ENCODE measurements at places on chromosomes 16 and 17. TPM values are rescaled to one million over a fixed set of nuclear protein-coding genes. Genes with fewer than 3 reads are reported as not detected.

DNA sequence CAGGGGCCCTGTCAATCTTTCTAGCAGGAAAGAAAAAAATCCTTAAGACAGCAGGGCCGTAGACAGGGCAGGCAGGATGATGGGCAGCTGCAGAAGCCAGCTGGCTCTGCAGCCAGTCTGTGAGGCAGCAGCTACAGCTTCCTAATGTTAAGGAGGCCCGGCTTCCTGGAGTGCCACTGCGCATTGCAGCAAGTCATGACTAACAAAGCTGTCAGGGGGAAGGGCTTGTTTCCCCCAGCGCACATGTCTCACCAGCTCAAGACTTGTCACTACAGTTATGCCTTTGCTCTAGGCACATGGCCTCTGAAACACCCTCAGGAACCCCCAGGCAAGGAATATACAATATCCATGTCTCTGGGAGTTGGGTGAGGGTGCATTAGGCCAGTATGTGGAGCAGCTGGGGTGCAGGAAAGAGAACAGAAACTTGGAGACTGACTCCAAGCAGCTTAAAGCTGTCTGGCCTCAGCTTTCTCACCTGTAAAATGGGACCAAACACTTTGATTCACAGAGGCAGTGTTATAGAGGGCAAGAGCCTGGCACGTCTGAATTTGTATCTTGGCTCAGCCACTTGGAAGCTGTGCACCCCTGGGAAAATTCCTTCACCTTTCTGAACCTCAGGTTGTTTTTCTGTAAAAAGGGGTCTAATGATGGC lies 220.0 kb downstream of the HAPSTR1 start:
- no peaks in the 10 kb centered on the region for H3K27me3 ChIP-seq
- H3K4me3 ChIP-seq = no peak overlapping the region
- H3K4me1 ChIP-seq = no peaks in the 10 kb centered on the region

GRCh38 chr17:66986659-66987058 lies 22.2 kb downstream of the CACNG4 start:
- H3K27ac ChIP-seq = no peak overlapping the region
- H3K27me3 ChIP-seq = no peaks in the 10 kb centered on the region
- H3K4me3 ChIP-seq = no peak overlapping the region
- no peak for DNase-seq
- H3K4me1 ChIP-seq = no peaks in the 10 kb centered on the region

- no peaks in the 10 kb centered on the region for H3K36me3 ChIP-seq
- no peak overlapping the region for H3K27ac ChIP-seq
- no peaks in the 10 kb centered on the region for H3K27me3 ChIP-seq
- no peak overlapping the region for H3K4me3 ChIP-seq
These were observed 68.3 kb upstream of the BCAR1 start for GRCh38 chr16:75319513-75320411.

DNA sequence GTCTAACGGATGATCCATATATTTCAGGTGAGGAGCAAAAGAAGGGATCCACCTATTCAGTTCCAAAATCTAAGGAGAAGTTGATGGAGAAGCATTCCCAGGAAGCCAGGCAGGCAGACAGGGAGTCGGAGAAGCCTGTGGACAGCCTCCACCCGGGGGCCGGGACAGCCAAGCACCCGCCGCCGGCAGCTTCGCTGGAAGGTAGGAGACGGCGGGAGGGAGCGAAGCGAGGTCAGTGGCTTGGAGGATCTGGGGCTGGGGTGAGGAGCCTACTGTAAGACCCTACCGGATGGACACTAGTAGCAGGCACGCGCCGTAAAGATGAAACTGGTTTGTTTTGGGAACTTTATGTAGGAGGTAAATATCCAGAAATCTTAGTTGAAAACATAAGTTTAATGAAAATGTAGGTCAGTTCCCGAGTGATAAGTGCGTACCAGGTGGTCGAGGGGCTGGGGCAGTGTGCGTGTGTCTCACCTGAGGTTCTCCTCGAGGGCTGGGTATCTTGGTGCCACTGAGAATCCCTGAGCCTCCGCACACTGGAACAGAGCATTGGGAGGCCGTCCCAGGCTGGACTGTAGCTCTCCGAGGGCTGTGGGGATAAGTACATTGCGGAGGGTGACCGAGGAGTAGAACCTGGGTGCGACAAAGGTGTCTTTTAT lies 714 bp downstream of the SPATA33 start:
- no peaks in the 10 kb centered on the region for H3K27me3 ChIP-seq
- H3K27ac ChIP-seq = peak overlapping the region; percentile 54
- peaks cover 17% of the 10 kb centered on the region for H3K36me3 ChIP-seq
- H3K4me1 ChIP-seq = peaks cover 16% of the 10 kb centered on the region
- DNase-seq = peak; percentile 61

The SOST gene
- total RNA-seq = not detected

The TMC6 gene
- total RNA-seq = 70.7 TPM

The OR3A3 gene
- total RNA-seq = not detected
